ENCODE measurements at places on chromosomes 4 and X.

GRCh38 chr4:109928327-109929045 lies 15.8 kb downstream of the EGF start:
- DNase-seq: no peak

- no peak for DNase-seq
Observed at GRCh38 chr4:17063888-17064287, 165.4 kb upstream of the LDB2 start.

DNA sequence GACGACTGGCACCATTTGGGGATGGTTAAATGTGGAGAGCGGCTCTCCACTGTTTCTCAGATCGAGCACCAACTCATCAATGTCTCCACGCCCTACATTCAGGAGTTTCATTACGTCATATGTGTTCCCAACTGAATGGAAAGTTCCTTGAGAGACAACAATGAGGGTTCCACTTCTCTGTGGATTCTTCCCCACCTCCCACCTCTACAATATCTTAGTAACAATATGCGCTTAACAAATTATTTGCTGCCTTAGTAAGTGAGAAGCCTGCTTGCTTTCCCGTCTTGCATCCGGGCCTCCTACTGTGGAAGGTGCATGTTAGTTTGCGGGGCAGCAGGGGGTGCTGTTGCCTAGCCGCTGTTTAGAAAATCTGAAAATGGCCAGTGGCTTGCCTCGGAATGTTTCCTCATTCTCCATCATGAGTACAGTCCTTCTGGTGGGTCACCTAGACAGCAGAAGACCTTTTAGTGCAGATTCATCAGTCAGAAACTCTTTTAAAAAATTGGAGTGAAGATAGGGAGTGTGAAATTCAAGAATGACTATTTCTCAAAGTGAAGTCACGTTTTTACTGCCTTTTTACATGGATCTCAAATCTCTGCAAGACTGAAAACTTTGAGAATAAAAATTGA lies 55.7 kb downstream of the PHOX2B start:
- peak; percentile 77 for DNase-seq

DNA sequence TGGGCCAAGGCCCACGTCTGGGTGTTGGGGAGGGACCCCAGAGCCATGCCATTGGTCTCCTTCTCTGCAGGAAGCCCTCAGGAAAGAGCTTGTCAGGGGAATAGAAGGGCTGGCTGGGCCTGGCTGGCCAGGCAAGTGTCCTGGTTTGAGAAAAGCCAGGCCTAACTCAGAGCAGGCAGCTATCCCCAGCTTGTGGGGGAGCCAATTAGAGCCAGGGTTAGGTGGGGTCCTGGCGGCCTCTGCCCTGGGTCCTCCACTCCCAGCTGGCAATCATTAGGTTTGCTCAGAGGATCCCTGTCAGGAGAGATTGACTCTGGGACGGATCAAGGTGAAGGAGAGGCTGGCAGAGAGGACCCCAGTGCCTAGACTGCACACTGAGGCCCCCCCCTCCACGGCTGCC lies 64.8 kb downstream of the PJA1 start:
- no peak for DNase-seq

DNA sequence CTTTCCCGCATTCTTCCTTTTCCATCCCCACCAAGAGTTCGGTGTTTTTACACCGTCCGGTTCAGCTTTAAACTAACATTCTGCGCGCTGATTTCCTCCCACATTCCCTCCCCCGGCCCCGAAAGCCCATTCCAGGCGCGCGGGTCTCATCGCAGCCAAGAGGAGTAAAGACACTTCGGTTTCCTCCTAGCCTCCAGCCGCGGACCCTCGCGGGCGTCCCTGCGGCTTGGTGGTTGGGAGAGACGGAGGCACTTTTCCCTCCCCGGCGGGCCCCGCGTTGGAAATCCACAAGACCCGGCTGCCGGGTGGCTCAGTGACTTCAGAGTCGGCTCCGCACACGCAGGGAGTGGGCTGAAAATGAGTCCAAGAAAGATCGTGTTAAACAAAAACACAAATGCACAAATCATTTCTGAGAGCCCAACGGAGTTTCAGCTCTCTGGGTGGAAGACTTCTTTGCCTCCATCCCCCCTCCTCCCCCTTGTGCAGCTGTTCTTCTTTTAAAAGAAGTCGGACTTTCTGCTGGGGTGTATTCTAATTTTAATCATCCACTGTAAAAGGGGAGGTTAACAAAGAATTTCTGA lies 2.0 kb upstream of the ARX start:
- DNase-seq: no peak

- no peak for DNase-seq
Observed at GRCh38 chrX:14506866-14507265, 22.5 kb upstream of the GLRA2 start.

- DNase-seq: no peak
Observed at GRCh38 chr4:25930731-25931354, 16.8 kb downstream of the SMIM20 start.

DNA sequence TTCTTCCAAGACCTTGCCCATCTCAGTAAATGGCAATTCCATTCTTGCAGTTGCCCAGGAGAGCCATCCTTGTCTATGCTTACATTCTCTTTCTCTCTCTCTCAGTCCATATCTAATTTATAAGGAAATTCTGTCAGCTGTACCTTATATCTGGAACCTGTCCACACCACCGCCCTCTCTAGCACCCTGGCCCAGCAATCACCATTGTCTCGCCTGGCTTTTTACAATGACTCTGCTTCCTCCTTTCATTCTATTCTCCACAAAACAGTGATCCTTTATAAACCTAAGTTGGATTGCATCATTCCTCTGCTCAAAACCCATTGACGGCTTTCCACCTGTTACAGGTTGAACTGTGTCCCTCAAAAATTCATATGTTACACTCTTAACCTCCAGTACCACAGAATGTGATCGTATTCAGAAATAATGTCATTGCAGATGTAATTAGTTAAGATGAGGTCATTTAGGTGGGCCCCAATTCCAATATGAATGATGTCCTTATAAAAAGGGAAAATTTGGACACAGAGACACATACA lies 31.3 kb downstream of the APBB2 start:
- DNase-seq: no peak

DNA sequence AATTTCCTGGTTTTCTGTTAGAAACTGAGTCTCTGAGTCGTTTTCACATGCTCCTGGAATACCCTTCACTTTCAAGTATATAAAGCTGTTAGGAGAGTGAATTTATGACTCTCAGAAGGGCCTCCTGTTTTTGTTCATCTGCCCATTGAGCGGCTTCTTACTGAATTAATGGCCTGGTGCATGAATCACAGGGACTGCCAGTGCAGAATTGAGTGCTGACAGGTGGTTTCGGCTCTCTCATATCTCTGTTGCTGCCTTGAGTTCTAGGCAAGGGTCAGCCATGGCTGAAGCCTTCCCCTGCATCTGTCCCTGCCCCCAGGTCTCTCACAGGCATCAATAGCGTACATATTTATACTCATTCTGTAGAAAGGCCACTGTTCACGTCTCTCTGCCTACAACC lies 22.7 kb upstream of the SEPSECS start:
- DNase-seq: no peak

- no peak for DNase-seq
Observed at GRCh38 chrX:482702-483203, 96.0 kb upstream of the PPP2R3B start.

Measured in urothelium cell line (cell line).